ENCODE measurements at places on chromosomes 2 and 18. TPM values are rescaled to one million over a fixed set of nuclear protein-coding genes. Genes with fewer than 3 reads are reported as not detected.

DNA sequence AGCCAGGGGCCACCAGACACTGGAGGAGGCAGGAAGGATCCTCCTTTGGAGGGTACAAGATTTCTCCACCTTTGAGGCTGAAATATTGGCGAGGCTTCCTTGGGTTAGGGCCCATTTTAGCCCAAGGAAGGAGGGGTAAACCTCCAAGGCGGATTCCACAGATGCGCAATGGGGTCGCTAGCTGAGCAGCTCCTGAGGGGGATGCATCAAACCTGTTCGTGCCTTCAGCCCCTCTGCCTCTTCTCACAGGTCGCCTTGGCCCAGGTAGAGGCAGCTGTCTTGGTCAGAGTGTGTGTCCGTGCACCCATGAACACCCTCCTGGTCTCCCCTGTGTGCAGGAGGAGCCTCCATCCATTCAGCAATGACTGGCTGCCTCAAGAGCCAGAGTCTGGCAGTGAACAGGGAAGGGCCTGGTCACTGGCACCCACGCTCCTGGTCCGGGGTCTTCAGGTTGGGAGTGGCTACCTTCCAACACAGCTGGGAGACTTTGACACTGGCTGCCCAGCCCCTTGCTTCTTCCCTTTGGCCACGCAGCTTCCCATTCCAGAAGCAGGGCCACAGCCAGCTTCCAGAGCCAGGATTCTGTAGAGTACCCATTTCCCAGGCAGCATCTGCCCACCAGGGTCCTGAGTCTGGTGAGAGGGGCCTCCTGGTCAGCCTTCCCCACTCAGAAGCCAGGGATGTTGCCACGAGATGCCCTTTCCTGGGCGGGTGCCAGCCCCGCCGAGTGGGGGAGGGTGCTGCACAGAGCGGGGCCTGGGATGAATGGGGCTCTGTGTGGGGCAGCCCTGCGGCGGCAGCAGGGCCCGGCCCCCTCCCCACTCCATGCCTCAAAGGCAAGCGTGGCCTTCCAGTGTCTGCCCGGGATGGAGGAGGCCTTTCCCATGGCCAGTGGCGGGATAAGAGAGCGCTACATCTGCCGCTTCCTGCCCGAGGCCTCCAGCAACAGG is 95.8 kb upstream of the GPC1 start:
- no peak for DNase-seq

- DNase-seq: no peak
These were observed 8.3 kb upstream of the SUCLG1 start for GRCh38 chr2:84467389-84467788.

DNA sequence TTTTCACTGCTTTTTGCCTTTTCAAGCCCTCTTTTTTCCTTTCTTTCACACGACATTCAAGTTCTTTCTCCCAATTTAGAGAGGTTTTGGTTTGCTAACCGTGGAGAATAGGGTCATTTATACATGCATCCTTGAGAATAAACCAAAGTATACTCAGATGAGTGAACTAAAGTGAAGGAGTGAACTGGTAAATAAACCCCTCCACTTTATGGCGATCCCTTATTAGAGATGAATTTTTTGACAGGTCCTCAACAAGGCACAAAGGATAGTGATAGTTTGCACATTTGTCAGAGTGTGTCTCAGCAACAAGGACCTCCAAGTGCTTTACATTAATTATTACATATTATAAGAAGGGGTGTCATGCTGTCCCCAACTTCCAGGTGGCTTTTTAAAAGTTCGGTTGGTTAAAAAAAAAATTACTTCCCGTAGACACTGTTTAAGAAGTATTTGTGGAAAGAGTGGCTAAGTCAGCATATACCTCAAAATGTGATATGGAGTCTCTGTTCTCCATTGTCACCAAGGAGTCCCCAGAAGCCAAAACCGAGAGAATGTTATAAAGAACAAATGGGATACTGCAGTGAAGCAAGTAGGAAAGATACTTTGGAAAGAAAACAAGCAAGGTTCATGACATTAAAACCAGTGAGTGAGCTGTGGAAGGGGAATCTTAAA is 1.7 kb upstream of the SLC40A1 start:
- no peak for DNase-seq

DNA sequence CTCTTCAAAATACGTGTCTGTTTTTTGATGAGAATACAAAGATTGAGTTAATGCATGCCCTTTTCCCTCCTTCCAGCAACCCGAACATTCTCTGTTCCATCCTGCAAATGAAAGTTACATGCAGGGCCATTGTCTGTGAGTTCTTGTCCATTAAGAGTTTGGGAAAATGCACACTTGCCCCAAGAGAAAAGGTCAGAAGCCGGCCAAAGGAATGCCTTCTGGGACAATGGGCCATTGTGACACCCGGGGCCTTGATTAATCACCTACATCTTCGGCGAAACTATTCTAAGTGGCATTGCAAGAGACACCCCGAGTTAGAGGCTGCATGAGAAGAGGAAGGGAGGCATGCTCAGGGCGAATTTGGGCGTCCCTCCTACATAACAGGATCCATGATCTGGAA is 73.7 kb upstream of the COPS8 start:
- DNase-seq: no peak

FEV gene
- 1.2 TPM for polyA plus RNA-seq

GRCh38 chr2:150063432-150063889 is 424.0 kb downstream of the RND3 start:
- DNase-seq: no peak

GRCh38 chr2:42229949-42230348 is 60.8 kb downstream of the EML4 start:
- DNase-seq: no peak

DNA sequence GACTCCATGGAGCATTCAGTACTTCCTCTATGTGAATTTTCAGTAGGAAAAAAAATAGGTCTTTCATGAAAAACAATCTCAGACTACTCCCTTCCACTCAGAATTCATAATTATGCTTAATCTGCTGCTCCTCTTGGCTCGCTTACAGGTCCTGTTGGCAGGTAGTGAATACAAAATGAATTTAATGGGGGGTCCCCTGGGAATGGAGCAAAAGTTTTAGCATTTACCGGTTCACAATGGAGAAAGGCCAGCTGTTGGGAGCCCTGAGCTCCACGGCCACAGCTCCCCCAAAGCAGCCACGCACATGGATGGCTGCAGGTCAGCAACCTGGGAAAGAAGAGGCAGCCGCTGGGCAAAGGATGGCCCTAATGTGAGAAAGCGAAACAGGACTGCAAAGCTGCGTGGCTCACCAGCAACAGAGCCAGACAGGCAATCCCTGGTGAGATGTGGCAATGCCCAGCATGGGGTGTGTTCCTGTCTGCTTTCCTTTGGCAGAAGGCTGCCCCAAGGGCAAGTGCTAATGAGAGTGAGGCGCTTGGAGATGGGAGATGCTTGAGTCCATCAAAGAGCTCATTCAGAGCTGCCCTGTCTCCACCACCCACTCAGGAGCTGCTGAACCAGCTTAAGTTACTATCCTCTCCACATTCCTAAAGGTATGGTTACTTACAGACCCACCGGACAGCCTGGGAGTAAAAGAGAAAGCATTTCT is 447.4 kb downstream of the EPHA4 start:
- DNase-seq: no peak

ABCB11 gene
- polyA plus RNA-seq: not detected

DTYMK gene
- 51.1 TPM for polyA plus RNA-seq

ALPI gene
- not detected for polyA plus RNA-seq

SERPINB2 gene
- 9.8 TPM for polyA plus RNA-seq

SLC9A2 gene
- polyA plus RNA-seq: not detected

- no peak for DNase-seq
These were observed 30.7 kb downstream of the GPD2 start for GRCh38 chr2:156466739-156467405.

GRCh38 chr2:85995648-85996529 is 107.1 kb upstream of the ST3GAL5 start:
- DNase-seq: no peak

DNA sequence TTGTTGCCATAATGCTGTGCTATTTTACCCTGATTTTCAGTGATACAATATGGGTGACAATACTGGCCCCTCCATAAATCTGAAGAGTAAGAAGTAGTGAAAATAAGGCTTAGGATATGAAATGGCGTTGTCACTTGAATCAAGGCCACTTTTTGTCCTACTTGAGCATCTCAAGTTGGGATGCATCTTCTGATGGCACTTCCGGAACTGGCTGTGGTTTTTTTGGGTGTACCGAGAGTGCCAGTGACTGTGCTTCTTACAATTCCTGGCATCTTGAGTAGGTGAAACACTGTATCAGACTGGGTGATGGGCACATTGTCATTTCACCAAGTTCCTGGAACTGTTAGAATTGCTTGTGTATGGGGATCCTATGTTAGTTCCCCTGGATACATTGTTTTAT is 52.5 kb upstream of the EML6 start:
- no peak for DNase-seq

DNA sequence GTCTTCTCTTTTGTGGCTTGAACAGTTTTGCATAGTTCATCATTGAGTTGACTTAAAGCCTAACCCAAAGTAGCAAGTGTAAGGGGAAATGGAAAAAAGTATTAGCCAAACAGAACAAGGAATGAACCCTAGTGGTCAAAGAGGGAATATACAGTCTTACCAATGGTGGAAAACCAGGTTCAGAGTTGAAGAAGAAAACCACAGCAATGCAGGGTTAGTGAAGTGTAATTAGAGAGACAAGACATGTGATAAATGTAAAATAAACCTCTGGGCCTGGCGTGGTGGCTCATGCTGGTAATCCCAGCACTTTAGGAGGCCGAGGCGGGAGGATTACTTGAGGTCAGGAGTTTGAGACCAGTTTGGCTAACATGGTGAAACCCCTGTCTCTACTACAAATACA is 2.4 kb downstream of the TTN start:
- DNase-seq: peak; percentile 37

CTLA4 gene
- polyA plus RNA-seq: not detected

NGEF gene
- polyA plus RNA-seq: 1.4 TPM

GRCh38 chr2:48530033-48530811 is at the start of gene STON1:
TSS of gene STON1 (plus strand) at chr2:48530154. CDS start at chr2:48580634, 50,480 bp downstream.
- peak; percentile 79 for DNase-seq

KCNG3 gene
- 0.03 TPM for polyA plus RNA-seq

All from SK-N-SH (cell line).